ENCODE measurements at places on chromosomes 13 and 19.
A peak's percentile ranks its signal among the peaks of the same experiment; 100 is the strongest.

- DNase-seq, result no peak
Measured at GRCh38 chr19:31513841-31514240, 164.6 kb upstream of the TSHZ3 start.

DNA sequence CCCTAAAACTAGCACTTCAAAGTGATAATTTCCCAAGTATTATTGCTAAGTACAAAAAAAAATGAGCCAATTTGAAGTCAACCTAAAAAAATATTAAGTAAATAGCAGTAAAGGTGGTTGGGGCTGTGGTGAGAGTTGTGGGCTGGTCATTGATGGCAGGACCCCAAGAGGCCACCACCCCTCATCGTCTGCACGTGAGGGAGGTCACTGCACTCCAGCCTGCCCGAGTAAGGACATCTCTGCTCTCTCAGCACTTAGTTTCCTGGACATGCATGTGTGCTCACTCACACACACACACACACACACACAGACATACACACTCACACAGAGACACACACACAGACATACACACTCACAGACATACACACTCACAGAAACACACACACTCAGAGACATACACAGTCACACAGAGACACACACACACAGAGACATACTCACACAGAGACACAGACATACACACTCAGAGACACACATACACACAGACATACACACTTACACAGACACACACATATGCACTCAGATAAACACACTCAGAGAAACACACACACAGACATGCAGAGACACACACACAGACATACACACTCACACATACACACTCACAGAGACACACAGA, 127.2 kb upstream of the SOX1 start:
- no peak for DNase-seq

DNA sequence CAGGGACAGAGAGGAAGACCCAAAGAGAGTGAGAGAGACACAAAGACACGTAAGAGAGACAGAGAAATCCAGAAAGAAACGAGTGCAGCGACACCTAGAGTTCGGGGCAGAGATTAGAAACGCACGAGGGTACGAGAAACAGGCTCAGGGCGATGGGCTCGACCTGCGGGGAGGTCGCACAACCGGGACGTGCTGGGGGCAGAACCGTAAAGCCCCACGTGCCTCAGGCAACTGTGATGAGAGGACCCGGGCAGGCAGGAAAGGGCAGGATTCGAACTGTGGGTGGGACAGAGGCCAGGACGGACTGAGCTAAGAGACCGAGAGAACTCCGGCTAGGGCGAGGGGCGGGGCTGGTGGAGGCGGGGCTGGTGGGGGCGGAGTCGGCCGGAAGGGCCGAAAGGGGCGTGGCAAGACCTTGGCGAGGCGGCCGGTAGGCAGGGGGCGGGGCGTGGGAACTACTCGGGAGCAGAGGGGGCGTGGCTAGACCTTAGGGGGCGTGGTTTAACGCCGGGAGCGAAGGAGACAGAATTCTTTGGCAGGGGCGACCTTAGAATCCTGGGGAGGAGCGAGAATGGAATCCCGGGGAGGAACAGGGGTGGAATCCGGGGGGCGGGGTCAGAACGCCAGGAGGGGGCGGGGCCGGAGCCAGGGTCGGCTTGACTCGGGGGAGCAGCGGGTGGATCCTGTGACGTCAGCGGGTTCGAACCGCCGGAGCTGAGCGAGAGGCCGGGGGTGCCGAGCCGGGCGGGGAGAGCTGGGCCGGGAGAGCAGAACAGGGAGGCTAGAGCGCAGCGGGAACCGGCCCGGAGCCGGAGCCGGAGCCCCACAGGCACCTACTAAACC, at the start of gene NECTIN2:
Gene NECTIN2, plus strand, starts transcription at position 686 of the 843 bp plus-strand sequence. CDS start 229 bp downstream, outside the sequence.
- peak; percentile 65 for DNase-seq

DNA sequence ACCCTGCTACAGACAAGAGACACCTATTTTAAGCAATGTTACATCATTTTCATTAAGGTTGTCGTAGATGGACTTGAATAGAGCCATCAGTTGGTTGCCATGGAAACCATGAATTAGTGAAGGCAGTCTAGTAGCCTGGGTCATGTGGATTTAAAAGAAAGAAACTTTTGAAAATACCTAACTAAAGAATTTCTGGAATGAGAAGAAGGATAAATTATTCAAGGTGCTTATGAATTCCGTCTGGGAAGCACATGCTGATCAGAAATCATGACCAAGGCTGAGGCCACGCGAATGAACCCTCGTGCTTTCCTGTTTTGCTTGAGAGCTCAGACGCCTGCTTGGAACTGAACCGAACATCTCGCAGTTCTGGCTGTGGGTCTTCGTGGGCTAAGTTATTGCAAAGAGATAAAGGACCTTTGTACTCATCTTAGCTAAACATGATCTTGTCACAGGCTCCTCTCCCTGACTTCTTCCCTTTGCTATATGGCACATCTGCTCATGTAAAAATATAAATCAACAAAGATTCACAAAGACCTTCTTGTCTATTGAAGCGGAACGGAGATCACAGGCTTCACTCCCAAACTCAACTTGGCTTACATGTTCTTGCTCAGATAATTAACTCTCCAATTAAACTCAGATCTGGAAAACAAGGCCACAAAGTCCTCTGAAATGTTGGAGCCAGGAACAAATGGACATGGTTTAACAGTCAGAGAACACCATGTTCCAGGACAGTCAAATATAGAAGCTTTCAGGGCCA, 140.2 kb downstream of the NUFIP1 start:
- DNase-seq, result no peak

DNA sequence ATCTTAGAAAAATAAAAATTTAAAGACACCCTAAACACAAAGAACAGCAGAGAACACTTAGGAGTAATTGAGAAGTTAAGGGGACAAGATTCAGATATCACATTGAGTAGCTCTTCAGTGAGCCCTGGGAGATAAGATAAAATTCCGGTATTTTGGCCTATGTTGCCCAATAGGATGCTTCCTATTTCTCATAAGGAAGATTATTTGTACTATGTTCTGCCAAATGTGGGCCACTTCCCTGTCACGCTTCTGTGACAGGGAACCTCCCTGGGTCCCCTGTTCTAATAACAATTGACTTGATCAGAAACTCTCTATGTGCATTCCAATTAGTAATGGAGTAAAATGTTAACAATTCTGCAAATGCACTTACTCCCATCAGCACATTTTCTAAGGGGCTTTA, 310.7 kb downstream of the MYO16 start:
- DNase-seq, result no peak

- peak; percentile 62 for DNase-seq
Measured at GRCh38 chr19:17234911-17235299, 8.9 kb downstream of the OCEL1 start.

- DNase-seq, result no peak
Measured at GRCh38 chr19:44530777-44531176, 1.3 kb upstream of the CEACAM20 start.

DNA sequence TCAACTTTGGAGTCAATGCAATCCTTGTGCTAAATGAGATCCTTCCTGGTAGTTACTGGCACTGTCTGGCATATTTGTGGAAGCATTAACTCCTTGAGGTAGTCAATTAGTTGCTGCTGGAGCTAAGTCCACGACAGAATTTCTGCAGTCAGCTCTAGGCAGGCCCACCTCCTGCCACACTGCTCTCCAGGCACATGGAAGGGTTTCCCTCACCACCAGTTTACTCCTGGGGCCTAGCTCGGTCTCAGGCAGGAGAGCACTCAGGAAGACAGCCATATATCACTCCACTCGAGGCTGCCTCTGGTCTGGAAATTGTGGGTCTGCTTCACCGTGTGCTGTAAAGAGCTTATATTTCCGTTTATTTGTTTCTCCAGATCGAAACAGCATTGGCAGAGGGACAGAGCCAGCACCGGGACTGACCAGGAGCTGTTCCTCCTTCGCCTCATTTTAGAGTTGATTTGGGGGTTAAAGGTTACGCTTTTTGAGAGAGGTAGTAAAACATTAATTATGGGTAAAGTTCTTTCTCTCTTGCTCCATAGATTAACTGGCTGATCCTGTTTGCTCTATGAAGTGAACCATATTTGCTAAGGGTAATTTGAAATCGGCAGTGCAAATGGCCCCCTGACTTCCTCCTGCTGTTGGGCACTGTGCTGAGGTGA, 20.6 kb upstream of the GTF3A start:
- DNase-seq, result no peak

DNA sequence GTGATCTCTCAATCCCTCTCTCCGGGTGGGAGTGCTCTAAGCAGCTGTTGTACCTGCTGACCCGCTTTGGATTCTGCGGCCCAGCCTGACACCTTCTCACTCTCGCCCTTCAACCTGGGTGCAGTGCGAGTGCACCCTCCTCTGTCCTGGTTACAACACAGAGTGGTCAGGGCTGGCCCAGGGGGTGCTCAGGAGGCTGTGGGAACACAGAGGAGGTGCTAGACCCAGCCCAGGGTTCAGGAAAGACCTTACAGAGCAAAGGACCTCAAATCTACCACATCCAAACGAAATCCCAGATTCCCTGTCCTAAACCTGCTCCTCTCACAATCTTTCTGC, 23.7 kb downstream of the ZNF175 start:
- DNase-seq, result no peak

DNA sequence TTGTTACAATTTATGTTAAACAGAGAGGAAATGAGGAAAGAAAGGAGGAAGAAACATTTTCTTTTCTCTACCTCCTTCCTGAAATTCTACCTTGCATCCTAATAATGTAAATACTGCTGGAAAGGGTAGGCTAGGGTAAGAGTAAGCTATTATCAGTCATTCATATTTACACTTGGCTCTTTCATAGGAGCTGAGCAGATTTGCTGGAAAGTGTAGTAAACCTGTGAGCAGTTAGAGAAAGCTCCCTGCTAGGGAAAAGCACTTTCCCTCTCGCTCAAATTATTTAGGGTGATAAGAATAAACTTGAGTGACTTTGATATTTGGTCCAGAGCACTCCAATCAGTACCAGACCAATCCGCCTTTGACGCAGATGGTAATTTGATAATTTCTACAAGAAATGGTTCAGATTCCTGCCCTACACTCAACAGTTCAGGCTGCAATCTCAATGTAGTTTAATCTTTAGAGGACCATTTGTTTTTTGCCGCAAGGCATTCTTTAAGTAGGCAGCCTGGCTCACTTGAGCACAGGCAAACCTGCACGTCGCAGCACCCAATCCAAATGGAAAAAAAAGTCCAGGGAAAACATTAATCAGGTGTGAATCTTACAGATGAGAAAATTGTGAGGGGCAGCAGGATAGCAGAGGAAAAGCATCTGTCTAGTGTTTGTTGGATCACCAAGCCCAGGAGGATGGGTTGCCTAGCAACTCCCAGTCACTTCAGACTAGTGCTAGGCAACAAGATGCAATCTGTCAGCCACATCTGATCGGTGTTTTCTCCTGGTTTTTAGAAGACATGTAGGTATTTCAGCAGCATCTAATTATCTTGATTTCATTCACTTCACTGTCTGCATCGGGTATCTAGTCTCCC, 68.6 kb upstream of the KL start:
- DNase-seq, result no peak

- DNase-seq, result no peak
Measured at GRCh38 chr13:113041293-113041690, 64.3 kb upstream of the F7 start.

DNA sequence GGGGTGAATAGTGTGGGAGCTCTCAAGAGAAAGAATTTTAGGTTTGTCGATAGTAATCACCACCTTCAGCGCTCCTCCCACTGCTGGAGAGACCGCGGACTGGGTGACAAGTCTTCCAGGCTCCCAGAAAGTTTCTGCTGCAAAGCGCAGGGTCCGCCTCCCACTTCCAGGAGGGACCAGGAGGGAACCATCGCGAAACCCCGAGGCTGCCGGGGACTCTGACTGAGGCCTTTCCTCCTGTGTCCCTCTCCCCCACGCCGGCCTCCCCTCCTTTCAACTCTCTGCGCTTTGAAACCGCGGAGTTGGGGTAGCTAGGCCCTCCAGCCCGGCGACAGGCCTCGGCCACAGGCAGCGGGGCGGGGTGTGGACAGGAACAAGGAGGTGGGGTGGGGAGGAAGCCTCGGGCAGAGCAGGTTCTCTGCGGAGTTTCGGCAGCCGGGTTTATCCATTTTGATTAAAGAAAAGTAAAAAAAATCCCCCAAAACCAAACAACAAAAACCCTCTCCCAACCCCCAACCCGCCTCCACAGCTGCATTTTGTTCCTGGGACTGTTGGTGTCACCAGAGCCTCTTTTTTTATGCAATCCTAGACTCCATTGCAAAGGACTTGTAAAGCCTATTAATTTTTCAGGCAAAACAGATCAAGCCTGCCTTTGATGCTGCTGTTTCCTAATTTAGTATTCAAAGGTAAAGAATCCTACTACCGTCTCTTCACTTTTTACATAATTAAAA, 157.2 kb downstream of the TM9SF2 start:
- peak; percentile 35 for DNase-seq

DNA sequence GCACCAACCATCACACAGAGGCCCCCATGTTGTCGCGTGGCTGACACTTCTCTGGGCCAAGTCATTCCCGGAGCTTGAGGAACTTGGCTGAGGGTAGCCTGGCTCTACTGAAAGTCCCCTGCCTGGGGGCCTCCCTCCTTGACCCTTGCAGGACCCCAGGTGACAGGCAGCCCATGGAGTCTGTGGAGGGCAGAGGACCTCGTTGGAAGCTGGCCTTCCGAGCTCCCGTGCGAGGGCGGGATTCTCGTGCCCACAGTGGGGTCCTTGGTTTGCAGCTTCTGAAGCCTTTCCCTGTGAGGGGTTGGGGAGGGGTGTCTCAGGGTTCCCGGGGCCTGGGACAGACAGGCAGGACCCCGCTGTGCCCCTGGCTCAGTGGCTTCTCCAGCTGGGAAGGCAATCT, 16.4 kb downstream of the NMRK2 start:
- DNase-seq, result no peak

DNA sequence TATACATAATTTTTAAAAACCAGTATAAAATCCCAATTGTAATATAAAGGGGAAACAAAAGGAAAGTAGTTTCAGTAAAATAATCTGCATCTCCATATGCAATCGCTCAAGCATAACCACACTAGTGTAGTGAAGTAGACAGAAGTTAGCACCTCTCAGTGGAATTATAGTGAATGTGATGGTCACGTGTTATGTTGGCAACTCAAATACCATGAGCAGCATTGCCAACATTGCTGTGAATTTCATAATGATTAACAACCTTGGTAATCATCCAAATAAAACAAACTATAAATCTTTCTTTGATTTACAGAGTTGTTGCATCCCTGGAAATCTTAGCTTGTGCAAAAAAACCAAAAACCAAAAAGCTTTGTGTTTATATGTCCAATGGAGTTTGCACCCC, 77.3 kb upstream of the SIAH3 start:
- DNase-seq, result no peak

GRCh38 chr19:43934055-43934984, 762 bp downstream of the ZNF45 start:
- DNase-seq, result no peak

- no peak for DNase-seq
Measured at GRCh38 chr13:113493315-113493951, 2.9 kb upstream of the DCUN1D2 start.

GRCh38 chr19:16455489-16455888, 16.3 kb downstream of the EPS15L1 start:
- DNase-seq, result no peak

GRCh38 chr19:58252102-58252685, 23.5 kb downstream of the ZNF544 start:
- no peak for DNase-seq
